Inflammatory macrophage treated with lipopolysaccharide for 4 hours (primary cell): ENCODE measurements at places on chromosomes 4 and X.

DNA sequence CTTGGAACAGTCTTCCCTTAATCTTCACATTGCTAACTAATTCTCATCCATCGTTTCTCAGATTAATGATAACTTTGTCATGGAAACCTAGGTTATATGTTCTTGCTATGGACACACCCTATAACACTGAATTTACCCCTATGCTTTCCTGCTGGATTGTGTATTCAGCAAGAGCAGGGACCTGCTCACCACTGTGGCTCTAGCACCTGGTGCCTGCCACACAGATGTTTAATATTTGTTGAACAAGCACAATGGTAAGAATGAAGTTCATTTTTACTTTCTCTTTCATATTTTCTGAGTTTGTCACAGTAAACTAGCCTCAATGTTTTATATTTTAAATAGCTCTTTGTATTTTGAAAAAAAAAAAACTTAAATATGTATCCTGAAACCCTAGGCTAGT is 734.0 kb upstream of the DIAPH2 start:
- DNase-seq, result no peak

- DNase-seq, result no peak
Measured at GRCh38 chrX:111460607-111461006, 48.6 kb upstream of the DCX start.

DNA sequence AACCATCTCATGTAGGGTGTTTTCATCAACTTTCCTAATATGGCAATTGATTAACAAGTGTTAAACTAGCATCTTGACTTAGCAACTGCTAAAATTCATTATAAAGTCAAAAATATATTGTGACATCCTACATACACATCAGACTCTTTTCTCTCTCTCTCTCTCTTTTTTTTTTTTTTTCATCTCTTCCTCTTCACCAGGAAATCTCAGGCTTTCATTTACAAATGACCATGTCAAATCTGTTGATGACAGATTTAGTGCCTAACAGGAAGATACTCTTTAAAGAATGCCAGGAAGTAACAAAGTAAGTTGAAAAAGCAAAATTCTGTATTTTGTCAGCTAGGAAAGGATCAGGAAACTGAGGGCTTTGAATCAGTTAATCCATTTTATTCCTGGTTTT is 365.5 kb downstream of the PCDH7 start:
- no peak for DNase-seq

- no peak for DNase-seq
Measured at GRCh38 chr4:6923507-6923906, 13.9 kb downstream of the TBC1D14 start.

DNA sequence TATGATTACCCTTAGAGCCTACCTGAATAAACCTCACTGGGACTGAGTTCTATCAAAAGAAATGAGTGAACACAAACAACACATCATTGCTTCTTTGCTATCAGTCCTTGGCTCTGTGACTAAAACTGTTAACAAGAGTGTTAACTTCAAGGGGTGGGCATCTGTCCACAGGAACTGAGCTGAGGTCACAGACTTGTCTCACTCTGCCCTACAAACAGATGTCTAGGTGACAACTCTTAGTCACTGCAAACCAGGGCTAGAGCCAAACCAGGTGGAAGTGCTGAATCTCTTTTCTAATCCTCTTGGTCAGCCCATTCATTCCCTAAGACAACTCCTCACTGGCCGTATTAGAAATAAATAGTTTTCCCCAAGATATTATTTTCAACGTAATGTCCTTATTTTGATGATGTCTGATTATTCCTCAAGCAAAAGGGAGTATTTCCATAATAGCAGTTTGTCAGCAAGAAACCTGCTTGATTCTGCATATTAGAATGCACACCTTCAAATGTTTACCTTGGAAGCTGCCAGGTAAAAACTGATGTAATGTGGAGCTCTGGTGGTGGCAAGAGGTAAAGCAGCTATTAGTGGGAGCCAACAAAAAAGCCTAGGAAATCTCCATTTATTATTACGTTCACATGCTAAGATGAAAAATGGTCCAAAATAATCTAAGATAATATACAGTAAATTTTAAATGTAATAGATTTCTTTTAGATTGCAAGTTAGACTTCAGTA is 4.0 kb downstream of the COL25A1 start:
- no peak for DNase-seq

DNA sequence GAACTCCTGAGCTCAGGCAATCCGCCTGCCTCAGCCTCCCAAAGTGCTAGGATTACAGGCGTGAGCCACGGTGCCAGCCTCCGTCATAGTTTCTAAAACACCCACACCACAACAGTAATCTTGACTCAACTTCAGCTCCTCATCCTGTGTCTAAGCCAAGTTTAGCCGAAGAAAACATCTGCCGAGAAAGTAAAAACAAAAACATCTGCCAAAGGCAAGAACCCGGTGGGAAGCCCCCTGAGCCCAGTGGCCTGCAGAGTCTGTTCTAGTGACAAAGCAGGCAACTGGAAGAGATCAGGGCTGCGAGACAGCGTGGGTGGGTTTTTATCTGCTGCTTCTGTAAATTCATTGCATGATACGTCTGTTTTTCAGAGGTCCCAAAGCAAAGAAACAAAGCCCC is 26.6 kb upstream of the CD99 start:
- no peak for DNase-seq

DNA sequence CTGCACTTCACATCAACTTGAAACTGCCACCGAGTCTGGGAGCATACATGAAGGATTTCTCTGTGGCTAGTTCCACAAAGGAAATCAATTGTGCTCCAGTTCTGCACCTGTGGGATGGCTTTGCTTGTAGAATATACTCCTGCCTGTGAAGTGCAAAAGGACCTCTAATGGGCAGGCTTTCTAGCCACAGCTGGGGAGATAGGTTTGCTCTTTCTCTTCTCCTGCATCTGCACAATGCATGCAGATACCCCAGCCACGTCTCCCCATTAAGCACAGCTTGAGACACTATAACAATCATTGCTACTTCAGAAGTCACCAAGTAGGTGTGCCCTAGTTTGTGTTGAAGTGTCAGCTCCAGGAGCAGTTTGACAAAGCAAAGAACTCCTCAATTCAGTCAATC is 364.6 kb downstream of the ZIC3 start:
- no peak for DNase-seq

- DNase-seq, result no peak
Measured at GRCh38 chr4:179597301-179597700, 2155.1 kb upstream of the AGA start.

DNA sequence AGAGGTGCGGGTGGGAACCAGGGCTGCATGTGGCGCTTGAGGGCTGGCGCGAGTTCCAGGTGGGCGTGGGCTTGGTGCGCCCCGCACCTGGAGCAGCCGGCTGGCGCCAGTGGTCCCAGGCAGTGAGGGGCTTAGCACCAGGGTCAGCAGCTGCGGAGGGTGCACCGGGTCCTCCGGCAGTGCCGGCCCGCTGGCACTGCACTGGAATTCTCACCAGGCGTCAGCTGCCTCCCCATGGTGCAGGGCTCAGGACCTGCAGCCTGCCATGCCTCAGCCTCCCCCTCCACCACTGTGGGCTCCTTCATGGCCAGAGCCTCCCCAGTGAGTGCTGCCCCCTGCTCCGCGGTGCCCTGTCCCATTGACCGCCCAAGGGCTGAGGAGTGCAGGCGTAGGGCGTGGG is 174.0 kb downstream of the ADAM29 start:
- no peak for DNase-seq

GRCh38 chr4:113572620-113573019 is 188.9 kb downstream of the CAMK2D start:
- DNase-seq, result no peak

DNA sequence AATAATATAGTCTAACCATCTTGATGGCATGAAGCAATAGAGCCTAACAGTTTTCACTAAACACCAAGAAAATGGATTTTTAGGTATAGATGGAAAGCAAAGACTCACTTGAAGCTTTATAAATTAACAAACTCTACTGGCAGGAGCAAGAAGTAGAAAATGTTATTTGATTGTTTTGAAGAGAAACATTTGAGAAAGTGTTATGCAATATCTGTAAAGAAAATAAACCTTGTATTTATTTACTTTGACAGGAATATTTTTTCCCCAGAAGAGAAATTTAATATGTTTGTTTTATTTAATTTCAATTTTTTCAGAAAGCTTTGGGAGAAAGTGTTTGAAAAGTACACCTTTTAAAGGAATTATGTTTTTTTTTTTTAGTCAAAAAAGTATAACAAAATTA is 139.0 kb downstream of the STIM2 start:
- DNase-seq, result no peak

DNA sequence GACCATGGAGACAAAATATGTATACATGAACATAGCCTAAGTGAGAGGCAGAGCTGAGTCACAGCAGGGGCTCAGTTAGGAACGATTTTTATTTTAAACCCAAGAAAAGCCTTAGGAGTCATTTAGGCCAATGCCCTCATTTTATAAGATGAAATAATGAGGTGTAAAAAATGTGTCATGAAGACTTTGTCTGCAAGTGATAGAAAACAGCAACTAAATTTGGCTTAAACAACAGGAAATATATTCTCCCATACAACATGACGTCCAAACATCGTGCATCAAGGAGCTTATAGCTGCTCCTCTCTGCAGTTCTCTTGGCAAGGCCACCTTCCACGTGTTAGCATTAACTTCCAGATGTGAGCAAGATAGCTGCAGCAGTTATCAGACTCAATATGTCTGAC is 16.8 kb downstream of the SCFD2 start:
- no peak for DNase-seq

- DNase-seq, result no peak
Measured at GRCh38 chrX:24294619-24295018, 19.2 kb downstream of the SUPT20HL2 start.

- no peak for DNase-seq
Measured at GRCh38 chrX:112670977-112671376, 8.8 kb downstream of the LHFPL1 start.

GRCh38 chr4:121742794-121743193 is 22.2 kb downstream of the SMIM43 start:
- DNase-seq, result no peak

DNA sequence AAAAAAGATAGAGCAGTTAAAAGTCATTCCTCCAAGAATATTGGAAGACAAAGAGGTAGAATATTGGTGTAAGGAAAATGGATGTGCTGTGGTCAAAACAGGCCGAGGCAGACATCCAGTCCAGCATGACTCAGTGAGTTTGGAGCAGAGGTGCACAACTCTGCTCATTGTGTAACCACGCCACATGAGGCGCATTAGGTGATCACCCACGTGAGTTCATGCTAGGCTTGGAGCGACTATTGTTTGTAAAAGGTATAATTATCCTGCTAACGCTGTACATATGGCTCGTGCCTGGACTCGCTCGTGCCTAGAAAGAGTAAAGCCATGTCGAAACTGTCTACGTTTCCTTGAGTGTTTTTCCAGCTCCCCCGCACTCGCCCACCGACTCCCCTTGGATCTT is 23.9 kb downstream of the C4orf54 start:
- DNase-seq, result no peak

- DNase-seq, result no peak
Measured at GRCh38 chr4:109020861-109021260, 258.0 kb upstream of the ETNPPL start.

DNA sequence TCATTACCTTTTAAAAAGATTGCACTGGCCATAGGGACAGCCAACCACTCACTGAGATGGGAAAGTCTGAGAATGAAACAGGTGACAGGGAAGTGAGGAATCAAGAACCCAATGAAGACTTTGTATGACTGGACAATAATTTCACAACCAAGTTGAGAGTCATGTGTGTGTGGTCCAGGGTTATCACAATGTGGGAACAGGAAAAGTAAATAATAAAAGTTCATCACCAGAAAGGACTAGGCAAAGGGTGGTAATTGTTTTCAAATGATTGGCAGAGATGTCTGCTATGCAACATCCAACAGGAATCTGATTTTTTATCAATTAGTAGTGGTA is 129.3 kb downstream of the AMELX start:
- DNase-seq, result peak; percentile 25

GRCh38 chr4:21830272-21830671 is 118.3 kb downstream of the KCNIP4 start:
- DNase-seq, result no peak

GRCh38 chr4:15636818-15637217 is 18.3 kb downstream of the FBXL5 start:
- DNase-seq, result no peak

DNA sequence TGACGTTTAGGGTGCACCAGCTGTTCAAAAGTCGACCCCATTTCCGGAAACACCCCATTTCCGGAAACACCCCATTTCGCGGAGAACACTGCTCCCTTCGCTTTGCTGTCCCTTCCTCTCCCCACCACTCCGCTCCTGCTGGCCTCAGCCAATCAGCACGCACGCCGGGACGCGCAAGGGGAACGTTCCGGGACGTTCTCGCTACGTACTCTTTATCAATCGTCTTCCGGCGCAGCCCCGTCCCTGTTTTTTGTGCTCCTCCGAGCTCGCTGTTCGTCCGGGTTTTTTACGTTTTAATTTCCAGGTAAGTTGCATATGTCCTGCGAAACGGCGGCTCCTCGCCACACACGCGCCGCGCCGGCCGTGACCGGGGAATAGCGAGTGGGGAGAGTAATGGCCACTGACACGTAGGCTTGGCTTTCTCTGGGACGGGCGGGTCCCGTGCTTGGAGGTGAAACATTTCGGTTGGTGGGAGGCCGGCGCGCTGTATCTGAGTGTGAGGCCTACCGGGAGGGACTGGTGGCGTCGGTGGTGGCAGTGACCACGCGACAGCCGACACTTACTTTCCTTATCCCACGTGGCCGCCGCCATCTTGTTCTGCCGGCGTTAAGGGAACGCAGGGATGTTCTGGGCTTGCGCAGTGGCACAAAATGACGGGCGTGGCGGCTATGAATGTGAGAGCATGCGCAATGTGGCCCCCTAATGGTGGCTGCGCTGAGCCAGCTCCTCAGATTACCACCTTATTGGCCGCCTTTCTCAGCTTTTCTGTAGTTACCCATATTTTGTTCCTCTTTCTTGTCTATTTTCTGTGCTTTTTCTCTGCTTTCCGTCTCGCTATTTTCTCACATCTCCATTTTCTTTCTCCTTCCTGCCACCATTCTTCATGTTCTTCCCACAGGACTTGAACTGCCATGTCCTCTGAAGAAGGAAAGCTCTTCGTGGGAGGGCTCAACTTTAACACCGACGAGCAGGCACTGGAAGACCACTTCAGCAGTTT is at the start of gene RBM3:
RBM3 (plus strand) TSS at position 215 of the 997 bp plus-strand sequence; CDS start at position 912, 697 bp downstream.
- peak; percentile 94 for DNase-seq

GRCh38 chrX:150731795-150732194 is 38.6 kb downstream of the MTMR1 start:
- peak; percentile 94 for DNase-seq

DNA sequence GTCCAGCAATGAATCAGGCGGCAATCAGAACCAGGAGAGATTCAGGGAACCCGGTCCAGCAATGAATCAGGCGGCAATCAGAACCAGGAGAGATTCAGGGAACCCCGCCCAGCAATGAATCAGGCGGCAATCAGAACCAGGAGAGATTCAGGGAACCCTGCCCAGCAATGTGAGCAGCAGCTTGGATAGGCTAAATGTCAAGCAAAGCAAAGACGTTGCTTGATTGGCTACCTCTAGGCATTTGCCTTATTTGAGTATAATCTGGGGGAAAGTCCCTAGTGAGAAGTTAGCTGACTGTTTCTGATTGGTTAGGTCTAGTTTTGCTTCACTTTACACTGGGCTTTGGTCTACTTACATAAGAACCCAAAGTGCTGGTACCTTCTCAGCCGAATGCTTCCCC is 1212.2 kb upstream of the TENM3 start:
- DNase-seq, result no peak
